ENCODE measurements at places on chromosomes 2 and 18.

DNA sequence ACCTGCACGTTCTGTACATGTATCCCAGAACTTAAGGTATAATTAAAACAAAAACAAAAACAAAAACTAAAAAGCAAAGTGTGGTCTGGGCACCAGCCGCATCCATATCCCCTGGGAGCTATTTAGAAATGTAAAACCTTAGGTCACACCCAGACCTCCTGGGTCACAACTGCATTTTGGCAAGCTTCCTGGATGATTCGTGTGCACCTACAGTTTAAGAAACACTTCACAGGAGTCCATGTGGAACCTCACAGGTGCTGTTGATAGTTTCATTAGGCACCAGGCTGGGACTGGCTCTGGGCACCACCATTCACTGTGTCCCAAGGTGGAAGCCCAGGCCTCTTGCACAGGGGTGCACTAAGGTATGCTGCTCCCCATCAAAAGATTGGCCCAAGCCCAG is 103.6 kb upstream of the BOD1L2 start:
- DNase-seq, result no peak

- no peak for DNase-seq
Measured at GRCh38 chr2:199458806-199459285, 1.1 kb upstream of the SATB2 start.

DNA sequence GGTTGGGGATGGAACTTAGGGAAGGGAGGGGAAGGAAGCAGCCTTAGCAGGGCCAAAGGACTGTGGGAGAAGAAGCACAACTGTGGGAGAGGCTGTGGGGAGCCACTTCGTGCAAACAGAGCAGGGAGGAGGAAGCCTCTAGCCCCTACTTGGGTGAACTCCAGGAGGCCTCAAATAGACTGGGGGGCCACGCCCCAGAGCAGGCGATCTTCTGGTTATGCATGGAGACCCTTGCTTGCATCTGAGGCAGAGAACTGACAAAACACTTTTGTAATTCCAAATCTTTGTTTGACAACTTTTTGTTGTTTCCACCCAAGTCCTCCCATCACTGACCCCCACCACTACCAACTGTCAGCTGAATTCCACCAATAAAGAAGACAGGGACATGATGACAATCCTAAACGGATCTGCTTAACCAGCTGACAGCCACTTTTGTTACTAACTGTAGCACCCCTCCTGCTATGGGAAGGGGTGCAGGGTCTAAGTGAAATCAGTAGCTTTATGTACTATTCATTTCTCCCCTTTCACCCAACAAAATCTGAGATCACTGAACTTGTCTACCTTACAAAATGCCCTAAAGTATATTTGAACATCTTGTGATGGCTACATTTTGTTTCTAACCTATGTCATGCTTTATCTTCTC is 80.5 kb upstream of the CPO start:
- peak; percentile 16 for DNase-seq

DNA sequence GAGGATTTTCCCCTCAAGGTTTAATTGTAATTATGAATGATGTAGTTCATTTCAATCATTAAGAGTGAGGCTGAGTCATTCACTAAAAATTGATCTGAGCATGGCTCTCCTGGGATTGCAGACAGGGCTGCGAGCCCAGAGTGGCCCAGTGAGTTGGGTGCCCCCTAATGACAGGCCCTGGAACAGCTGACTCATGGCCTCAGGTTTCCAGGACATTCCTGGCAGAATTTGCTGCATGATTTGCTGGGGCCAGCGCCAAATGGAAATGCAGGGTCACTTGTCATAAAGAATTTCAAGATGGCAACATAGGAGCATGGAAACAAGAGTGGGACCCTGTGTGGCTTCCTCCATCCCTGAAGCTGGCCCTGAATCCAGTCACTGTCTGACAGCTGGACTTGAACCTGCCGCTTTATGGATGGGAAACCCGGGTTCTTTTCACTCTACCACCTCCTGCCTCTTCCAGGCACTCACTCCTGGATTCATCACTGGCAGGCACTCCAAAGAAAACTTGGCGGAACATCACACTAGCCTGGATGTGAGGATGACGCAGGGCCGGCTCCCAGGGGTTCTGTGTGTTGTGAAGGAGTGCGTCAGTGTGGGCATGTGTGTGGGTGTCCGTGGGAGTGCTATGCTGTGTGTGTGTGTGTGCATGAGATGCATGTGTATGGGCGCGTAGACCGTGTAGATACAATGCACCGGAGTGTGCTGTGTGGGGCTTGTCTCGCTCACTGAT is 15.2 kb downstream of the OTOF start:
- DNase-seq, result no peak

DNA sequence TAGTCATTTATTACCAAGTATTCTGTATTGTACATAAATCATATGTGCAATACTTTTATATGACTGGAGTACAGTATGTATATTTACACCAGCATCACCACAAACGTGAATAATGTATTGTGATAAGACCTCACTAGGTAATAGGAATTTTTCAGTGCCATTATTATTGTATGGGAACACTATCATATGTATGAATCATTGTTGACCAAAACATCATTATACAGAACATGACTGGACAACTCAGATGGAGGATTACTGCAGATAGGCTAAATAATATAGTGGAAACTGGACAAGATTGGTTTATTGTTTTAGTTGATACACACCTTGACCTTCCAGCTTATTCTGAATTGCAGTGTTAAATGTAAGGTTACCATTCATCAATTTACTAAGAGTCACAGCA is 33.4 kb downstream of the VAPA start:
- DNase-seq, result no peak

DNA sequence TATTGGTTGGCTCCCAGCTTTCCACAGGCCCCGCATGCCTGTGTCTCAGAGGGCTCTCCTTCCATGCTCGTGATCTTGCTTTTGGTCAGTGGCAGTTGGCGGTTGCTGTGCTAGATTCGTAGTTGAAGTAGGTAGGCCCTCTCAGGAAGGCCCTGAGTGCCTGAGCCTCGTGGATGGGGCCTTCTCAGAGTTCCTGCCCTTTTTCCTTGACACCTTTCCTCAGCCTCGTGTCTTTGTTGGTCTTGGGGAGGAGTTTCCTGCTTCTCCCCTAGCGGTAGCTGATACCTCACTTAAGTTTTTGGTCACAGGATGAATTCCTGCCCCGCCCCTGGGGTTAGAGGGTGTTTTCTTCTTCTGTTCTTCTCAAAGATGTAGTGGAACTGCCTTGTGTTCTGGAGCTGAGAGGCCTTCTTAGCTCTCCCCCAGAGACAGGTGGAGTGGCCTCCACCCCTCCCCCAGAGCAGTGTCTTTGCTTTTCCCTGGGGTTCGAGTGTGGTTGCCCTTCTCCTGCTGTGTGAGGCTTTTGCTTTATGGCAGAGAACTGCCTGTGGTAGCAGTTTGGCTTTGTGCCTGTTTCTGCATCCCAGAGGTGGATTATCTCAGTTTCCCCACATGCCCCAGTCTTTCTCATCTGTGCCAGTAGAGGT is 94.8 kb downstream of the ZNF407 start:
- DNase-seq, result peak; percentile 3

DNA sequence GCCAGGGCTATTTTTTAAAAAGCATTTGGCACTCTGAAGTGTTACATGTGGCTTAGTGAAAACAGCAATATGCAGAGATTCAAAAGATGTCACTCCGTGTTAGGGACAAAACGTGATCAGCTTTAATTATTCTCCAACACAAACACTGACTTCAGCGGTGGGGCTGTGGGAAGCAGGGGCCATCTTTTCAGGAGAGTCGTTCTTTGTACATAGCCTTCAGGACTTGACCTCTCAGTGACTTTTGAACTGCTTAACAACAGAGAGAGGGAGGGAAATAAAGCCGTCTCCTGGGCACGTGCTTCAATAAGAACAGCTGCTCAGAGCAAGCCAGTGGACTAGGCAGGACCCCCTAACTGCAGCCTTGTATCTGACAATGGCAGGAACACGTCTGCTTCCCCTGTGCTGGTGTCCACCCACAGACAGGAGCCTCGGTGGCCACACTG is 95.0 kb upstream of the HDAC4 start:
- no peak for DNase-seq

DNA sequence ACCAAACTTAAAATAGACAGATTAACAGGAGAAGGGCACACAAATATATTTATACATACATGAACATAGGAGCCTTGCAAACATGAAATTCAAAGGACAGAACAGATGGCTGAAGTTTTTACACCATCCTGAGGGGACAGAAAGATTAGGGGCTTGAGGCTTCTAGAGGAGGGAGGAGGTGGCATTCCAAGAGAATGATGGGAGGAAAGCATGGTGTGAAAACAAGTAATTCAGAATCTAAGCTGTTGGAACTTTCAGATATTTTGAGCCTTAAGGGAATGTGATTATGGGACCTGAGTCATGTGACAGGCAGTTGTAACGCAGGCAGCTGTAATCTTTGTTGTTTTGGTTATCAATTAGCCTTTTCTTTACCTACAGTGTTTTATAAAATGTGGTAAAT is 225.2 kb upstream of the SPOPL start:
- no peak for DNase-seq

DNA sequence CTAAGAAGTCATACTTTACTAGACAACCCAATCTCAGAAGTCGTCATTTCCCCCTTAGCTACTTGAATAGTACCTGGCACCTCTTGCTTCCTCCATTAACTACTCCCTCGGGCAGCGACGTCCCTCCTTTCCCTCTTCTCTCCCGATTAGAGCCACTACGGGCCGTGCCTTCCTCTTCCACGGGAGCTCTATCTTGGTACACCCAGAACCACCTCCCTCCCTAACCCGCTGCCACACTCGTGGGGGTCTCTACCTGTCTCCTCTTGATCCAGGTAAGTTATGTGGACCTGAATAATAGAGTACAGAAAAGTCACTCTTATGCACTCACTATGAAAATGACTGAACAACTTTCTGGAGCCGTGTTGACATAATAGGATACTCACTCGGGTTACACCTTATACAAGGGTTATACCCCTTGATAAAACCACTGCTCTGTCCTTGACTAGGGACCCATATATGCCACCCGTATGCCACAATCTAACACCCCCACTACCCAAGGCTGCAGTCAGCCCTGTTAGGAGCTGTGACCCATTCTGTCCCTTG is 595 bp upstream of the HDHD2 start:
- no peak for DNase-seq

DNA sequence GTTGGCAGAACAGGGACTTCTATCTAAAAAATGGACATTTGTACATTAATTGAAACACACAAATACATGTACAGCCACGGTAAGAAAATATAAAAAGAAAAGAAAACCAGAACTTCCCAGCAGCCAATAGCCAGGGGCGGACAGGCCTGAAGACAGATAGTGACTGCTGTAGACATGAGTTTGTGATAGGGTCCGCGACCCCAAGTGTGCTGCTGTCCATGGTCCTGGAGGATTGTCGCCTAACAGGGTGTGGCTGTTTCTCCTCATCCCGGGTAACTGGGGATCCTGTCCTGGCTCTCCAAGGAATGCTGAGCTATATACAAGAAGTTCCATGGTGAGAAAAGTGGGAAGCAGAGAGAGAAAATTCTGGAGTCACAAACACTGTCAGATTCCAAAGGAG is 266.5 kb upstream of the SALL3 start:
- no peak for DNase-seq

DNA sequence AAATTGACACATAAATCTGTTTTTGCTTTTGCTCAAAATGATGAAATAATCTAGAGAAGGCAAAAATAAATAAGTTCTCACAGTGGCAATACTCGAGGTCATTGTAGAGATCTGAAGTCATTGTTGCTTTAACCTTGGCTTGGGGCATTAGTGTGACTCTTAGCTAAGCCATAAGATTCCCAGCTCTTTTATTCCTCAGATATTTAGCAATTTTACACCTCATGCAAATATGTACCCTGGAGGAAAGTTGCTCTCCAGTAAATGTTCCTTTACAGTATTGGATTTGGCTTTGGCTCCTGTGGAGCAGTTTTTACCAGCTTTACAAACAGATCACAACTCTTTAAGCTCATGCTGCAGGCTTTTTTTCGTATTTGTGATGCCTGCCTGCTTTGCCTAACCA is 134.2 kb upstream of the NABP1 start:
- no peak for DNase-seq

DNA sequence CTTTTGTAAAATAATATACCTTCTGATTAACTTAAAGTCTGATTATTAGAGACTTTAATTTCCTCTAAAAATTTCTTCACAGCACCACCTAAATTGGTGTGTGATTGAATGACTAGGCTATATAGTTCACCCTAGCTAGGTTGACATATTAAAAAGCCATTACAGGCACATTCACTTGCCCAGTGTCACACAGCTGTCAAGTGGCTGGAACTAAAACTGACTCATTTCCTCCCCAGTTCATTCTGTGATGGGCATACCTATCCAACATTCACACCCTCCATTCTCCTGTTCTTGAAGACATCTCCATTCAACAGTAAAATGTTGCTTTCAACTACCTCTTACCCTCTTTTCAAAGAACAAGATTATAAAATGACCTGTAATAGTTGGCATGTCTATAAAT is 334.5 kb downstream of the ARHGAP15 start:
- no peak for DNase-seq

DNA sequence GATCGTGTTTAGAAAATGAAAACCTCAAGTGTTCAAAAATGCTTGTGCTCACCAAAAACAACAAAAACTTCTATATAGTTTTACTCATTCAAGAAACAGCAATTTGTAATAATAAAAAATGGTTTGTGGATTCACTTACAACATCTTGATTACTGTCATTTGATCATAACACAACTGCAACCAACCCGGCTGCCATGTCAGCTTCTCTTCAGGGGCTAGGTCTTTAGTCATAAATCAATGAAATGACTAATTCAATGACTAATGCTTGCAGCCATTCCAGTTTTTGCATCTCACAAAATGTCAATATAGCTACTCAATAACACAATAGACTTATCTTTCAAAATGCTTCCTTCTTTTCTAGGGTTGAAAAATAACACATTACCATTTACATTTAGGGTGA is 128.0 kb downstream of the OLA1 start:
- no peak for DNase-seq

DNA sequence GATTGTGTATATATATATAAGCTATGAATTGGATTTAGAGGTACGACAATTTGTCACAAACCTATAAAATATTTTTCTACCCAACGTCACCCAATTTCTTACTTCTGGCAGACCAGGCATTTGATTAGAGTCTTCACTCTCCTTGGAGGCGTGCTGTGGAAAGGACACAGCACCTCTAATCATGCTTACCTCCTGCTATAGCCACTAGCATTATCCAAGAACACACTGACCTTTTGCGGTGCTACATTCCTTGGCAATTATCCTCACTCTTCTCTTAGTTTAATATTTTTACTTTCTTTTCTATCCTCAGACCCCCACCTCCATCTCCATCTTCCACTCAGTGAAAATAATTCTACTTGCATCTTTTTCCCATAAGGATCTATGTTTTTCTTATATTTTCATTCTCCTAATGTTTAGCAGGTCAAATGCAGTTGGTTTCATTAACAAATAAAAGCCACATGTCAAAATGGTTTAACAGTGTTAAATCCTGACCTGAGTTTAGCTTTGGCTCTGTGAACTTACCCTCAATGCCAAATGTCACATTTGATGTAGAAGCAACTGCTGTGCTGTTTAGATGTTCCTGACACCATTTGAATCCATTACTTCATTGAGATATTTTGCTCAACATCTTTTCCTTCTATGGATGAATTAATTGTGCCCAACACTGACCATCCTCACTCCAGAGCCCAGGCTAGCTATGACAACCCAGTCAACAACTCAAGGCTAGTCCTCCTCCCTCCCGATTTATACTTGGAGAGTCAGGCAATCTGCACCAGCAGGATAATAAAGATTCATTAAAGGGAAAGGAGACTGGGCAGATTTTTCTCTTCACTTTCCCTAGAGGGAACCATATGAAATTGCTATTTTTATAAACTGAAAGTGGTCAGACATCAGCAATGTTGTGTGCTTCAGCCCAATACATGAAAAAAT is 240.5 kb downstream of the MREG start:
- DNase-seq, result no peak

All from T-helper 2 cell (primary cell).